ENCODE measurements at places on chromosomes 6 and 20.
A peak's percentile ranks its signal among the peaks of the same experiment; 100 is the strongest.

DNA sequence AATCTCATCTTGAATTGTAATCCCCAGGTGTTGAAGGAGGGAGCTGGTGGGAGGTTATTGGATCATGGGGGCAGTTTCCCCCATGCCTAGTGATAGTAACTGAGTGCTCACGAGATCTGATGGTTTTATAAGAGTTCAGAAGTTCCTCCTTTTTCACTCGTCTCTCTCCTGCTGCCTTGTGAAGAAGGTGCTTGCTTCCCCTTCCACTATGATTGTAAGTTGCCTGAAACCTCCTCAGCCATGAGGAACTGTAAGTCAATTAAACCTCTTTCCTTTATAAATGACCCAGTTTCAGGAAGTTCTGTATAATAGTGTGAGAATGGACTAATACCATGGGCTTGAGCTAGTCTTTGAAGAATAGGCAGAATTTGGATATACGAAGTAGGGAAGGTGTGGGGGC is 113.9 kb downstream of the RIN2 start:
- DNase-seq: no peak

GRCh38 chr20:47988676-47989075 is 203.4 kb upstream of the SULF2 start:
- no peak for DNase-seq

DNA sequence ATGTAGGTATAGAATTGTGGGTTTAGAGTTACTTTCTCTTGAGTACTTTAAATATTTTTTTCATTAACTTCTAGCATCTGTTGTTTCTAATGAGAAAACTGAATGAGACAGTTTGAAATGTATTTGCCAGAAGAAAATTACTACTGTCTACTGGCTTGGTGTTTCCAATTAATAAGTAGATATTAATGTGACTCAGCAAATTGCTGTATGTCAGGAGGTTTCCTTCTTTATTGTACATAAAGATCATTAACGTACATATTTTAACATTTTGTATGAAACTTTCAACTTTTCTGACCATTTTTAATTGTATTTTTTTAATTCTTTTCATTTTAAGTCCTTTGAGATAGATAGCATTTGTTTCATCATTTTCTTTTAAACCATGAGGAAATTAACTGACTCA is 135.1 kb upstream of the SLC22A23 start:
- no peak for DNase-seq

DNA sequence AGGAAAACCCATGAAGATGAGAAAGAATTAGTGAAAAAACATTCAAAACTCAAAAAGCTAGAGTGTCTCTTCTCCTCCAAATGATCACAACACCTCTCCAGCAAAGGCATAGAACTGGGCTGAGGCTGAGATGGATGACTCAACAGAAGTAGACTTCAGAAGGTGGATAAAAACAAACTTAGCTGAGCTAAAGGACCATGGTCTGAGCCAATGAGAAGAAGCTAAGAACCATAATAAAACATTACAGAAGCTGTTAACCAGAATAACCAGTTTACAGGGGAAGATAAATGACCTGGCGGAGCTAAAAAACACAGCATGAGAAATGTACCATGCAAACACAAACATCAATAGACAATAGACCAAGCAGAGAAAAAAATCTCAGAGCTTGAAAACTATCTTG is 904.1 kb upstream of the MANEA start:
- no peak for DNase-seq

DNA sequence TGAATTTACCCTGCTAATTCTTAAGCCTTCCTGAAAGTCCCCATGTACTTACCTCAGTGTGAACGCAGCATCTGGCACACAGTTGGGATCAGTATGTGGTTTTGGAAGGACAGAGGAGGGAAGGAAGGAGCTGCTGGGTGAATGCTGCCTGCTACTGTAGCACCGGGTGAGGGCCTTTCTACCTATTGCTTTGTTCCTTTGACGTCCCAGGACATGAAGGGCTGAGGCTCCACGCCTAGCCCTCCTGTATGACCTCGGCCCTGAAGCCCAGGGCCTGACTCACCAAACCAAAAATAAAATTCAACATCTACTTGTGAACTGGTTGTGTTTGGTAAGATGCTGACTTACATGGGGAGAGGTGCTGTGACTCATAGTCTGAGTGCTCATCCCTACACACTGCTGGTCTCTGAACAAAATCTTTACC is 51.1 kb downstream of the ARID1B start:
- peak; percentile 88 for DNase-seq

DNA sequence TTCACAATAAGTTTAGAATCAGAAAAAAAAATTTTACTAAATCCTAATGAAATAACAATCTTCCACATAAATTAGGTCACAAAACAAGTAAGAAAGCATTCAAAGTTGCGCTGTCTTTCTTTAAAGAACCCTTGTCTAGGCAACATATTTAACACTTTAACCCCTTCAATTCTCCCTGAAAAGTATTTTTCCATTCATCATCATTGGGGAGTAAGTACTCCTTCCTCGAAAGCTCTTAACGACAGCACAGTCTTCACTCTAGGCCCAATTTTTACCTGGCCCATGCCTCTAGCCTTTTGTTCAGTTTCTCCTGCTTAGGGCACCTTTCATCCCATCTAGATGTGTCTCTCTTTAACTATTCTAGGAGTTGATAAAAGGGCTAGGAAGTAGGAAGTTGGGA is 2.6 kb downstream of the TSPYL1 start:
- DNase-seq: no peak

DNA sequence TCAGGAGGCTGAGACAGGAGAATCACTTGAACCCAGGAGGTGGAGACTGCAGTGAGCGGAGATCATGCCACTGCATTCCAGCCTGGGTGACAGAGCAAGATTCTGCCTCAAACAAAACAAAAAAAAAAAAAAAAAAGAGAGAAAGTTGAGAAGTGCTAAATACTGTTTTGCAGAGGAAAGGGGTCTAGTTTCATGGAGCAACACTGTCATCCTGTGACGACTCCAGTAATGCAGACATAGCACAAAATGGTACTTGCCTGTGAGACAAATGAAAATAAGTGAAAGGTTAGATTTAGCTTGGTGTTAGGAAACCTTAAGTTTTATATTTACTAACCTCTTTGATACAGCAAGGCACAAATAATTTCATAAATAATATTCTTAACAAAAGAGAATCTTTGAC is 29.7 kb downstream of the CEP162 start:
- DNase-seq: peak; percentile 1
